ENCODE measurements at places on chromosomes 4 and X.

DNA sequence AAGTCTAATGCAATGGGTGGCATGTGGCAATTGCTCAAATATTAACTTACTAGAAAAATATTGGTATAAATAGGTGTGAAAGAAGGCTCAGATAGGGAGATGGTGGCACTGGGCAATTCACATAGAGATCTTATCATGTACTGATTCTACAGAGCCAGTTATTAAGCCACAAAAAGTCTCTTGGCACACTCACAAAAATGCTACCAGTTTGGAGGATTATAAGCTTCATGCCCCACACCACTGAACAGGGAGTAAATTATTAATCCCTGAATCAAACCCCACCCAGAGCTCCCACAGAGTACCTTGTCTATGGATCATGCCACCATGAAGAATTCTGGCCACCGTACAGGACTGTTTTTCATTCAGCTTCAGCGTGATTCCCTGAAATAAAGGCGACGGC lies 13.8 kb downstream of the MPP1 start:
- no peaks in the 10 kb centered on the region for H3K27me3 ChIP-seq
- H3K36me3 ChIP-seq, result no peaks in the 10 kb centered on the region

DNA sequence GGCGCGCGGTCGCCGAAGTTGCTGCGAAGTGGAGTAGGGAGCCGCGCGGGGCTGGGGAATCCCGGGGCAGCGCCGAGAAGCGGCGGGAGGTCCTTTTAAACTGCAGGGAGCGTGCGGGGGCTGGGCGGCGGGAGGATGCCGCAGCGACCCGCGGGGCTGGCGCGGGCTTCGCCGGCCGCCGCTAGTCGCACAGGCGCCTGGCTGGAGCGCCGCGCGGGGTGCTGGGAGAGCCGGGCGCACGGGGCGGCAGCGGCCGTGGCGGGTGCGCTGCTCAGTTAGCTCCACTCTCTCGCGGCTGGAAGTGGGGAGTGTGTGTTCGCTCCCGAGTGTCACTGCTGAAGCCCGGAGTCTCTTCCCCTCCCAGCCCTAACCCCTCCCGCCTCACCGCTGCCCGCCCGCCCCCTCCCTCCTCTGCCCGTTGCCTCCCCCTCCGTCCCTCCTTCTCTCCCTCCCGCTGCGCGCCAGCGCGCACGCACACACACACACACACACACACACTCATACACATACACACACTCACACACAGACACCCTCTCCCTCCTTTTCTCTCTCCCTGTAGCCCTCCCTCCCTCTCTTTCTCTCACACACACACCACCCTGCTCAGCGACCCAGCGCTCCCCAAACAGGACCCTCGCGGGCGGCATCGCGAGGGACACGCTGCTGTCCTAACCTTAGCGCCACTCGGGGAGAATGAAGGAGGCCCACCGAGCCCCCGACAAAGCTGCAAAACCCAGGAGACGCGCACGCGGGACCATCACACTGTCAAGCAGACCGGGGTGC lies at the start of gene NDNF:
Gene NDNF (minus strand): TSS at position 312 of the 780 bp plus-strand sequence. CDS start 26,698 bp downstream, outside the sequence.
- no peaks in the 10 kb centered on the region for H3K27me3 ChIP-seq
- H3K4me1 ChIP-seq, result peaks cover 18% of the 10 kb centered on the region
- H3K4me3 ChIP-seq, result peak within 1 kb of the TSS; percentile 64
- peak; percentile 92 for DNase-seq
- H3K27ac ChIP-seq, result peak within 1 kb of the TSS; percentile 78

GRCh38 chr4:48761286-48761685 lies 18.8 kb downstream of the FRYL start:
- H3K4me1 ChIP-seq, result peaks cover 12% of the 10 kb centered on the region
- no peak overlapping the region for H3K27ac ChIP-seq
- no peaks in the 10 kb centered on the region for H3K36me3 ChIP-seq
- no peaks in the 10 kb centered on the region for H3K27me3 ChIP-seq
- no peak for DNase-seq

- H3K36me3 ChIP-seq, result no peaks in the 10 kb centered on the region
- H3K4me1 ChIP-seq, result peaks cover 12% of the 10 kb centered on the region
- no peak overlapping the region for H3K4me3 ChIP-seq
- H3K27ac ChIP-seq, result no peak overlapping the region
- DNase-seq, result no peak
These were observed 188.1 kb downstream of the QDPR start for GRCh38 chr4:17323554-17324385.

- H3K4me3 ChIP-seq, result no peak overlapping the region
- H3K36me3 ChIP-seq, result no peaks in the 10 kb centered on the region
- H3K27ac ChIP-seq, result no peak overlapping the region
- H3K27me3 ChIP-seq, result no peaks in the 10 kb centered on the region
- no peak for DNase-seq
These were observed 84.5 kb downstream of the HPGD start for GRCh38 chr4:174437749-174438148.

- H3K4me1 ChIP-seq, result no peaks in the 10 kb centered on the region
- no peaks in the 10 kb centered on the region for H3K36me3 ChIP-seq
- no peak overlapping the region for H3K27ac ChIP-seq
- H3K27me3 ChIP-seq, result no peaks in the 10 kb centered on the region
- no peak for DNase-seq
These were observed 512.8 kb downstream of the ANKRD50 start for GRCh38 chr4:124199755-124200154.

DNA sequence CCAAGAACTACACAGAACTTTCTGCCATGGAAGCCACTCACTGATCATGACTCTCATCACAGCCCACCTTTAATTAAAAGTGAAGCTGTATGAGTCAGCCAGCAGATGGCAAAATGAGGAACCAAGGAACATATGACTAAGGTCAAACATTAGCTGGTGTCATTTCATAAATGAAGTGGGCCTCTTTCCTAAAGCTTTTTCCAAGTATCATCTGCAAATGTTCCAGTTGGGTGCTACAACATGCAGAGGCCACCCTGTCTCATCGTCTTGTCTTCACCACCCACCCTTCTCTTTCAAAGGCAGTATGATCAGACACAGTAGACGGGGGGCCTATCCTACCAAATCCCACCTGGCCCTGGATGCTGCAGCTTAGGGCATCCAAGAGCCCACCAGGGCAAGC lies 9.2 kb upstream of the EOLA1 start:
- no peaks in the 10 kb centered on the region for H3K27me3 ChIP-seq
- no peak overlapping the region for H3K4me3 ChIP-seq
- no peak for DNase-seq
- H3K36me3 ChIP-seq, result no peaks in the 10 kb centered on the region

DNA sequence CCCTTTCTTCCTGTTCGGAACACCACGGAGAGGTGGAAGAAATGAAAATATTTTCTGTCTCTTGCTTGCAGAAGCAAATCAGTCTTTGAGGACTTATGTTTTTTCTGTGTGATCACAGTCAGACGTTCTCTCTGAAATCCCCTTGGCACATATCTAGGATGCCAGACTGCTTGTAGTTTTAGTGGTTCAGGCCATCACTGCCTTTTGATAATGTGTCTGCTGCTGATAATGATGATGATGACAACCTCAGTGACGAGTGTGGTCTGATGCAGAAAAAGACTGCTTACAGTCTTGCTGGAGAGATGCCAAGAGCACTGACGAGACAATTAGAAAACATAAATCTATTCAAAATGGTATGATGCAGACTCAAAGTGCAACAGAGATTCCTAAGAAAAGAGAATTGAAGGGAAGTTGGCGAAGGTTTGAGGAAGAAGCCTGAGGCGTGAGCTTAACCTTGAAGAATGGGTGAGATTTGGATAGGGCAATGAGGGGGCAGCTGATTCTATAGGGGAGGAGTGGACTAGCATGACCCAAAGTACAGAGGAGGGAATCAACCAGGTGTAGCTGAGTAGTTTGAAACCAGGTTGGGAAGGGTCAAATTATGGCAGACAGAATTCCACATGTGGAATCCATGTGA lies 7.9 kb downstream of the RAB33A start:
- no peak overlapping the region for H3K27ac ChIP-seq
- DNase-seq, result no peak
- H3K4me3 ChIP-seq, result no peak overlapping the region
- H3K36me3 ChIP-seq, result no peaks in the 10 kb centered on the region
- peaks cover under 1% of the 10 kb centered on the region for H3K4me1 ChIP-seq

DNA sequence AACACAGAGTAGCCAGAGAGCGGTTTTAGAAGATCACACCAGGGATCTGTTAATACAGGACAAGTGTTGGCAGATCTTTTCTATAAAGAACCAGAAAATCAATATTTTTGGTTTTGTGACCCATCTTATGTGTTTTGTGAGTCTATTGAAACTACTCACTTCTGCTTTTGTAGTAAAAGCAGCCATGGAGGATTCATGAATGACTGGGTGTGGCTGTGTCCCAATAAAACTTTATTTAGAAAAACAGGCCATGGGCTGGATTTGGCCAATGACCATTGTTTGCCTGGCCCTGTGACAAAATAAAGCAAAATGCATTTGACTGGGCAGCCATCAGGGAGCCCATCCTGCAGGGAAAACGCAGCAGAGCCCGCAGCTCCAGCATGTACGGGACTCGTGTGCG lies 99.9 kb upstream of the ADRA2C start:
- DNase-seq, result no peak
- H3K4me3 ChIP-seq, result no peak overlapping the region
- H3K27me3 ChIP-seq, result no peaks in the 10 kb centered on the region

- H3K4me3 ChIP-seq, result no peak overlapping the region
- peak; percentile 26 for DNase-seq
- H3K27me3 ChIP-seq, result no peaks in the 10 kb centered on the region
- H3K4me1 ChIP-seq, result no peaks in the 10 kb centered on the region
- no peak overlapping the region for H3K27ac ChIP-seq
These were observed 4.2 kb upstream of the TAB3 start for GRCh38 chrX:30893206-30893605.

GRCh38 chr4:94290245-94290644 lies 52.4 kb downstream of the HPGDS start:
- H3K4me3 ChIP-seq, result no peak overlapping the region
- no peaks in the 10 kb centered on the region for H3K27me3 ChIP-seq
- H3K4me1 ChIP-seq, result no peaks in the 10 kb centered on the region
- no peak overlapping the region for H3K27ac ChIP-seq
- peaks cover 7% of the 10 kb centered on the region for H3K36me3 ChIP-seq

- no peaks in the 10 kb centered on the region for H3K36me3 ChIP-seq
- H3K27me3 ChIP-seq, result no peaks in the 10 kb centered on the region
- no peak overlapping the region for H3K27ac ChIP-seq
- DNase-seq, result no peak
These were observed 100.1 kb downstream of the CXXC4 start for GRCh38 chr4:104394406-104395167.

DNA sequence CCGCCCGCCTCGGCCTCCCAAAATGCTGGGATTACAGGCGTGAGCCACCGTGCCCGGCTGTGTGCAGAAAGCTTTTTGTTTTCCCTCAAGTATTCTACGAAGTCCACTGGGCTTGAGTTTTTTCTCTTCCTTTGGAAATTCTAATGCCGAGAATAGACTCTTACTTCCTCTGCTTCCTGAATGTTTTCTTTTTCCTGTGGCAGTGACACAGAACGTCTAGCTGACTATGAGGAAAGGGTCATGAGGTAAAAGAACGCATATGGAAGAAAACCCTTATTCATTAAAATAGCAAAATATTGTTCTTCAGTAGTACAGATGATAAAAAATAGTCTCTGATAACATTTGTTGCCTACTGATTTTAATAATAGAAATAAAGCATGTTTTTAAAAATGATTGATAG lies 4.9 kb upstream of the SLC25A4 start:
- no peaks in the 10 kb centered on the region for H3K27me3 ChIP-seq
- H3K4me1 ChIP-seq, result peaks cover 7% of the 10 kb centered on the region
- H3K4me3 ChIP-seq, result no peak overlapping the region
- DNase-seq, result no peak

- no peaks in the 10 kb centered on the region for H3K4me1 ChIP-seq
- no peaks in the 10 kb centered on the region for H3K36me3 ChIP-seq
- no peak overlapping the region for H3K4me3 ChIP-seq
- no peak overlapping the region for H3K27ac ChIP-seq
- H3K27me3 ChIP-seq, result no peaks in the 10 kb centered on the region
These were observed 55.0 kb downstream of the HTT-AS start for GRCh38 chr4:3019145-3019846.

DNA sequence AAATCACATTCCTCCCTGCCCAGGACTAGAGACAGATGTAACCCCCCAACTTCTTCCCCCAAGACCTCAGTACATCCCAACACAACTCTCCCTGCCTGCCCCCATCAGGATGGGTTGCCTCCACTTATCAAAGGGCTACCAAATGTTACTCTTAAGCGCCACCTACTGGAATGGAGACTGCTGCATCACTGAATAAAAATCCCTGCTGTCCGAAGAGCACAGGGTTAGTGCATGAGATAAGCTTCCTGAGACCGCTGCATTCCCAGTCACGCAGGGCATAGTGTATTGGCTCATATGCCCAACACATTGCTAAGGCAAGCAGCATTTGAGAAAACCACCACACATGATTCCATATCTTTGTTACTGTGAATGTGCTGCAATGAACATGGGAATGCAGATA lies 544.5 kb downstream of the PPP4R3C start:
- no peak for DNase-seq
- H3K27me3 ChIP-seq, result no peaks in the 10 kb centered on the region
- H3K36me3 ChIP-seq, result no peaks in the 10 kb centered on the region
- H3K27ac ChIP-seq, result no peak overlapping the region
- H3K4me1 ChIP-seq, result no peaks in the 10 kb centered on the region
- no peak overlapping the region for H3K4me3 ChIP-seq

DNA sequence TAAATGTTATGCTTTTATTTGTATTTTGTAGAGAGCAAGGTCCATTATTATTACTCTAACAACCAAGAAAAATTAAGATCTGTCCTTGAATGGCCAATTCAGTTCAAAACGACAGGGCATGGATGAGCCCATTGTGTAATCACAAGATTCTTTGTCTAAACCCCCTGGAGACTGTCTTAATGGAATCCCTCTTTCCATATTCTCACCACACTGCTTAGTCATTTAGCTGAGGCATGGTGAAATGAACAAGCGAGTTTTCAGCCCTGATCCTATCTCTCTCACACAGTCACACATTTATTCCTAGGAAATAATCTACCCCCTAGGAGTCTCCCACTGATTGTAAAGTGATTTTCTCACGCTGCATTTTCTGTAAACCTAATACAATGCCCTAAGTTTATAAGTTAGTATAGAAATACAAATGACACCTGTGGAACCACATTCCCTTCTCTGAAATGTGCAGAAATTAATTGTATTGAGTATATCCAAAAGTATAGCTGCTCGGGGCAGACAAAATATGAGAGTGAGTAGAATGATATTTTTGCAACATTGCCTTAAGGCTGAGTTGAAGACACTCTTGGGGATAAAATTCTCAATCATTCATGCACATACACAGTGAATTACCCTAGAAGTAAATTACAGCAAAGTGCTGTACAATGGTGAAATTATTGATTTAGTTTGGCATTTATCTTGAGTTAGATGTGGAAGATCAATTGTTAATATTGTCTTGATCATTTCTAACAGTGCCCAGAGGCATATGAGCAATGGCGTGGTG lies 119.7 kb upstream of the PCDH7 start:
- H3K4me3 ChIP-seq, result no peak overlapping the region
- H3K27me3 ChIP-seq, result no peaks in the 10 kb centered on the region
- no peaks in the 10 kb centered on the region for H3K4me1 ChIP-seq
- no peak for DNase-seq
- no peaks in the 10 kb centered on the region for H3K36me3 ChIP-seq

- no peaks in the 10 kb centered on the region for H3K4me1 ChIP-seq
- H3K27ac ChIP-seq, result no peak overlapping the region
- no peaks in the 10 kb centered on the region for H3K27me3 ChIP-seq
- H3K36me3 ChIP-seq, result no peaks in the 10 kb centered on the region
- H3K4me3 ChIP-seq, result no peak overlapping the region
These were observed 173.0 kb downstream of the GPC3 start for GRCh38 chrX:133812402-133812801.
